ENCODE measurements at places on chromosomes 11 and 22.

GRCh38 chr22:28005513-28005912 is 86.5 kb upstream of the PITPNB start:
- no peak for DNase-seq

DNA sequence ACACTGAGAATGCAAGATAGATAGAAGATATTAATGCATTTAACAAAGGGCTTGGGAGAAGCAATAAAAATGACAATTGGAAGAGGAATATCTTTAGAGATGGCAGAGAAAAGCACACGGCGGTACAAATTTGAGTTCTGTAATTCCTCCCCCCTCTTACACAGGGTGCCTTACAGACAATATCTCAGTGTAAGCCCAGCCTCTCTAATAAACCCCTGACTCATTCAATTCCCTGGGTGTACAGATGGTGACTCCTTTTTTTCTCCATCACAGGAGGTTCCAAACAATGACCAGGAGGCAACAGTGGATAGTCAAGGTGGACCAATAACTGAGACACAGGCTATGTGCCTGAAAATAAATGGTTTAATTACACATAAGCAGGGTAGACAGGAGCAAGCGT is 598.6 kb downstream of the OPCML start:
- DNase-seq = no peak

DNA sequence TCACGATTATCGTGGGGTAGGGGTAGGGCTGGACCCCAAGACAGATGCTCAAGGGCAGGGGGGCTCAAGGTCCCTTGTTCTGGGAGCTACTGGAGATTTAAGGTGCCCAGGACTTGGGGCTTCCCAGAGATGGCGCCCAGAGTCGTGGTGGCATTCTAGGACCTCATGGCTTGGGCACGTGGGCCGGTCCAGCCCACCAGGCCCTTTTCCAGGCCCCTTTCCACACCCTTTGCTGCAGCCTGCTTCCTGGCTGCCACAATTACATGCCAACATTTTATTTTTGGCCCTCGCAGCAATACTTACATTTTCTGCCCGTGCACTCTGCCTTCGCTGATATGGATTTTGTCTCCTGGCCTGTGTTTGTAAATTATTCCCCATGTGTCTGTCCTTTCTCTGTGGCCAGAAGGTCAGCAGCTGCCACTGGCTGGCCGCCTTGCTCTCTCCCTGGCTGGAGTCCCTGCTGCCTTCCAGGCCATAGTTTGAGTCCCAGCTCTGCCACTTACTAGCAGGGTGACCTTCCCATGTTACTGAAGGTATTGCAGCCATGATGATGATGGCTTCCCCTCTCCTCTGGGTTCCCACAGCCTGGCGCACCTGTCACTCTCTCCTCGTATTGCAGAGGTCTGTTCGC is 11.2 kb downstream of the MB start:
- no peak for DNase-seq

GRCh38 chr11:58685973-58686722 is 45.6 kb downstream of the GLYAT start:
- DNase-seq = no peak

DNA sequence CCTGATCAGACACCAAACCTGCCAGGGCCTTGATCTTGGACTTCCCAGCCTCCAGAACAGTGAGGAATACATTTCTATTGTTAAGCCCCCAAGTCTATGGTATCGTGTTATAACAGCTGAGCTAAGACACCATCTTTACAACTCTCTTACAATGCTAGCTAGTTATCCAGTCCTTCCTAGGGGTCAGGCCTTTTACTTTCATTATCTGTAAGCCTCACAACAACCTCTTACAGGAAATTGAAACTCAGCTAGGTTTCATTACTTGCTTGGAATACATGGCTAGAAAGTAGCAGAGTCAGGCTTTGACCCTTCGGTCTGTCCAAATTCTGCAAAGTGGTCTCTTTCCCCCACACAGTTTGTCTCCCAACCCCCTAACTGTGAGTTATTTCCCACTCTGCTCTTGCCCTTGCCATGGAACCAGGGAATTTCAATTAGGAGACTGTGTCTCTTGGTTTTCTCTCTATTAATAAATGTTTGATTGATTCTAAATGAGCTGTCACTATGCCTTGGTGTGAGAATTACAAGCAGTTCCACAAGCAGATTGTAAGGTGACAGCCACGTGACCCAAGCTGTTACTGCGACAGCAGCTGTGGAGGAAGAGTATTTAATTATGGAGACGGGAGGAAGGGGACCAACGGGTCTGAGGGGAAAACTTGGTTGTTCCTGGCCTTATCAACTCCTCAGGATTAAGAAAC is 38.4 kb upstream of the CLMP start:
- DNase-seq = no peak

- peak; percentile 38 for DNase-seq
Measured at GRCh38 chr22:37806409-37807333, 1.1 kb upstream of the GCAT start.

GRCh38 chr11:131411636-131412035 is 41.2 kb downstream of the NTM start:
- DNase-seq = no peak

DNA sequence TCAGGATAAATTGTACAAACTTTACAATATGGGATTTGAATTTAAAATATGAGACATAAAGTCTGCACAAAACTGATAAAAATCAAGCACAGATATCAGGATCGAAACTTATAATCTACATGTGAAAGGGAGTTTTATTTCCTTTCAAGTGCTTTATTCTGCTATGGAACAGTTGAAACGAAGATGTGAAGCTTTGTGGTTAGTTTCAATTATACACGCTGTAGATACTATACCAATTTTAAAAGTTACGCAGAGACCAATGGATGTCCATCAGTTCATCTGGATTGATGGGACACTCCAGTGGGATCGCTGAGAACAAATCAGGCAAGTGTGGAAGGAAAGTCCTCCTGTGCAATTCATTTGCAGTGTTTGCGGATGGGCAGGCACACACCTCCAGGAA is 34.5 kb upstream of the CAT start:
- no peak for DNase-seq

DNA sequence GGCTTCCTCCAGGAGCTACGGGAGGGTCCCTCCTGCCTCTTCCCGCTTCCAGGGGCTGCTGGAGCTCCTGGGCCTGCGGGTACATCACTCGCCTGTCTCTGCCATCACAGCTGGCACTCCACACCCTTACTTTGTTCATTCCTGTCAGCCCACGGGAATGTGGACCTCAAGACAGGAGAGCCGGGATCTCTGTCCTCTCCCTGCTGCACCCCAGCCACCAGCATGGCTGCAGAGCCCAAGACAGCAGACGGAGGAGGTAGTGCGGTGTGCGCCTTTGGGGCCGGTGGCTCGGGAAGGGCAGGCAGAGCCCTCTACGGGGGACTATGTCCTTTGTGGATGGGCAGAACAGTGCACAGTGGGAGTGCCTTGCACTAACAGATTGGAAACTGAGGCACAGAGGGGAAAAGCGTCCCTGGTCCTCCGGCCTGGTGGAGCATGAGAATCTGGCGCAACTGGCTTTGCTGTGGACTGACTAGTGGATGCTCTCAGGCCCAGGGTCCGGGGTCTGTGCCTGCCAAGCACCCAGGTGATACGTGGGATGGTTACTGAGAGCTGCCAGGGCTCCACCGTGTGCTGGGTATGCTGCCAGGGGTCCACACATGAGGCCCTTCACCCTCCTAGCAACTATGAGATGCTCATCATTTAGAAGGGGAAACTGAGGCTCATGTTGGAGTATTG is 47.3 kb downstream of the IGF2 start:
- DNase-seq = no peak

- peak; percentile 40 for DNase-seq
Measured at GRCh38 chr11:67616431-67617242, 9.9 kb downstream of the NDUFV1 start.

DNA sequence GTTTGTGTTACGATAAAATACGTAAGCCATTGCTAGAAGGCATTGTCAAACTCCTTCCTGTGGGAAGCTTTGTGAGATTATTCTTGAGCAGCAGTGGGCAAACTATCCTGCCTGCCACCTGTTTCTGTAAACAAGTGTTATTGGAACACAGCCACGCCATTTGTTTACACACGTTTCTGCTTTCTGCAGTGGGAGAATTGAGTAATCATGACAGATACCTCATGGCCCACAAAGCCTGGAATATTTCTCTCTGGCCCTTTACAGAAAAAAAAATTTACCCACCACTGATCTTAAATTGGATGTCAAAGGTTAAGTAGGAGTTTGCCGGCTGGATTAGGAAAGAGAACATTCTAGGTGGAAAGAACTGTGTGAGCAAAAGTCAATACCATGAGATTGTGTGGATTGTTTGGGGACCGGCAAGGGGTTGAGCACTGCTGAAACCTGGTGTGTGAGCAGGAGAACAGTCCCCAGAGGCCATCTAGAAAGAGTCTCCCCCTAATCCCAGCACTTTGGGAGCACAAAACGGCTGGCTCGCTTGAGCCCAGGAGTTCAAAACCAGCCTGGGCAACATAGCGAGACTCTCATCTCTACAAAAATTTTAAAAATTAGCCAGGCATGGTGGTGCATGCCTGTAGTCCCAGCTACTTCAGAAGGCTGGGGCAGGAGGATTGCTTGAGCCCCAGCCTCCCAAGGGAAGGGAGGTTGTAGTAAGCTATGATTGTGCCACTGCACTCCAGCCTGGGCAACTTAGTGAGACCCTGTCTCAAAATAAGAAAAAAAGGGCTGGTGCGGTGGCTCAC is 6.0 kb upstream of the PLA2G6 start:
- peak; percentile 78 for DNase-seq

GRCh38 chr11:48148749-48149148 is 67.9 kb upstream of the OR4B1 start:
- DNase-seq = no peak

DNA sequence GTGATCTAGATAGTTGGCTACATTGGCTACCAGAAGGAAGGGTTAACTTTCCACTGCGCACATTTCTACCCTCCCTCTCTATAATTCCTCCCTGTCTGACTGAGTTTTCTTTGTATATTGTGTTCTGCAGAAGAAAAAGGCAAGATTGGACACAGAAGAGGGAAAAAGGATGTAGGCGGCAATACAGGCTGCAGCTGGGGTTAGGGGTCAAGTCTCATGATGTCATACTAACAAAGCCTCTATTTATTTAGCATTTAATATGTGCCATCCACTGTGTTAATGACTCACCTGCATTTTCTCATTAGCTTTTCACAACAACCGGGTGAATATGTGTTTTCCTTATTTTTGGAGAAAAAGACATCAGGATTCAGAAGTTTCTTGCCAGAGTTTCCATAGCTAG is 2.0 kb downstream of the FAM83F start:
- DNase-seq = peak; percentile 70

DNA sequence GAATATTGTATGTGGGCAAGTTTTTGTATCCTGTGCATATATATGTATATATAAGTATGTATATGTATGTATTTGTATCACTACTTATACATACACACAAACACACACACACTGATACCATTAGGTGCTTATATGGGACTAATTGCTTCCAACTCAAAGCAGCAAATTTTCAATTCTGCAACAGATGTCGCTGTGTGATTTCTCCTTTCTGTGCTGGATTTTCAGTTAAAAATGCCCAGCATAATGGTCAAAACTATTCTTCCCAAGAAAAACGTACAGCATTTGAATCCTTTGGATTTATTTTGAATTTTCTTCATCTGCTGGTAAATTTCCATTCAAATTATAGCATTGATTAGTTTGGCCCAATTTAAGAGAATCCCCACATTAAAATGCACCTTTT is 4.3 kb downstream of the CADM1 start:
- DNase-seq = peak; percentile 49

DNA sequence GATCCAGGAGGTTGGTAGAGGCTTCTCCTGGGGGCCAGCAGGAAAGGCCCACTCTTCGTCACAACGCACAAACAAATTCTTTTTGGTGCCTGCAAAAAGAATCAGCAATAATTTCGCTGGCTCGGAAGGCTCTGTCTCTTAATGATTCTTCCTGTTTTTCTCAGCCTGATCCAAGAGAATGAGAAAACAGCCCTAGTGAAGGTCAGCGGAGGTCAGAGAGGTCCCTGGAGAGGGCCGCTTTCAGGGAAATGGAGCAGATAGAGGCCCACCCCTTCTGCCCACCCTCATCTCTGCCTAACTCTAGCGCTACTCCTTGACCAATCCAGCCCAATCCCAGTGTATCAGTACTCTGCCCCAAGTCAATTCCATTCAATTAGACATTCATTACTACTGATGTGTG is 19.2 kb downstream of the LRRC55 start:
- DNase-seq = no peak

DNA sequence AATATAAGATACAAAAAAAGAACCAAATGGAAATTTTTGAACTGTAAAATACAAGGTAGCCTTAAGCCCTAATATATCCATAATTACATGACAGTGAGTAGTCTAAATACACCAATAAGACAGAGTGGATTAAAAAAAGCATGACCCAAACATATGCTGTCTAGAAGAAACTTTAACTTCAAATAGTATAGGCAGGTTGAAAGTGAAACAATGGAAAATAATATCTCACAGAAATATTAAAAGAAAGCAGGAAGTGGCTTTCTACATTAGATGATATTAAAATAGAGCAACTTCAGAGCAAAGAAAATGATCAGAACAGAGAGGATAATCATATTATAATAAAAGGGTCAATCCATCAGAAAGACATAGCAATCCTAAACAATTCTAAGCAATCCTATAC is 21.8 kb downstream of the DCUN1D5 start:
- DNase-seq = no peak

GRCh38 chr11:61695917-61696316 is 15.7 kb downstream of the DAGLA start:
- peak; percentile 71 for DNase-seq

DNA sequence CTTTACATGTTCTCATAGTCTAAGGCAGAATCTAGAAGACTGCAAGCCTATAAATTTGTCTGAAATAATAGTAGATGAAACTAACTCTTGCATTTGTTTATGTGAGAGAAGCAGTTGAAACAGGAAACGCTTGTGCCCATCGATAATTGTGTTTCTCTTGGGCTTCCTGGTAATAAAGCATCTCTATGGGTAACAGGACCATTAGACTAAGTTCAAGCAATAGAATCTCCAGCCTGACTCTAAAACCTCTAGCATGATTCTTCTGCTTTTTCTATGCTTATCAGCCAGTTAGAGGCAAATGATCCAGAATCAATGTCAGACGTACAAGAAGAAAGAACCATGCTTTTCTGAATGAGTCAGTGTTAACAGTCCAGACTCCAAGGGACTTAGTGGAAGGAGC is 1734.4 kb downstream of the LRRC4C start:
- no peak for DNase-seq

DNA sequence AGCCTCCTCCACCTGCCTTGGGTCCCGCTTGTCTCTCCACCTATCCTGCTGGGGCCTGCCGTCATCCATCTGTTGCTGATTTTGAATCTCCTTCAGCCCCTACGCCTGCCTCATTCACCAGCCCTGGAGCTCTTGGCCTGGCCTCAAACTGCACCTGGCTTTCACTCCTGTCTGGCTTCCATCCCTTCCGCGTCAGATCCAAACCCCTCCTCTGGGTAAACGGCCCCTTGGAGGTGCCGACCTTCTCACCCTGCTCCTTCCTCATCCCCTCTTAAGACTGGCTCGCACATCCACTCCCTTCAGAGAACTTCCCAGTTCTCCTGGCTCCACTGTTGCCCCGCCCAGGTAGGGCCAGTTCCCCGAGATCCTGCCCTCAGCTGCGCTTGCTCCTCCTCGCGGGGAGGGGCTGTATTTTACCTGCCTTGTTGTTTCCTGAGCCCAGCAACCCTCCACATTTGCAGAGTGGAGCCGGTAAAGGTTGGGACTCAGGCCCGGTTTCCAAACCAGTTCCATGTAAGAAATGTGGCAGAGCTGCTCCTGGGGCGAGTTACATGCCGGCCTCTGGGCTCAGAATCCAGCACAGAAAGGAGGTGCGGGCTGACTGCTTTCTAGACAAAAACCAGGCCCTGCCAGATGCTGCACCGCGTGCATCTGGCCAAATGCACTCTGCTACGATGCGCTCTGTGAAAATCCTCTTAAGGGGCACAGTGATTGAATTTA is 13.9 kb upstream of the SHANK2 start:
- no peak for DNase-seq
